ENCODE measurements at places on chromosomes 6 and 20.
A peak's percentile ranks its signal among the peaks of the same experiment; 100 is the strongest.

DNA sequence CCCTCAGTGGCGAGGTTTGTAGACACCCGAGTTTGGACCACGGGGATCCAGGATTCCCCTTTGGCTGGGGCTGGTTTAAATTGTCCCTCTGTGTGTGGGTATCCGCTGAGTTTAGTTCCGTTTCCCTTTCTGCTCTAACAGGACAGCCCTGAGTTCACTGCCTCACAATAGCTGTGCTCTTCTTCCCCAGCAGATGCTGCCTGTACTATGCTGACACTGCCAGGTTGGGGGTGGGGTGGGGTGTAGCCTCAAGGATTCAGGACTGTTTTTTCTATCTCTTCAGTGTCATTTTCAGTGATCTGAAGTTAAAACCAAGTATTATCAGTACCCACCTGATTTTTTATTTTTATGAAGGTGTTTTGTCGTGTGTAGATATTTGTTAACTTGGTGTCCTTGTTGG lies 655.0 kb downstream of the COL12A1 start:
- DNase-seq: no peak

- no peak for DNase-seq
Measured at GRCh38 chr20:57071283-57071731, 195.1 kb downstream of the BMP7 start.

- no peak for DNase-seq
Measured at GRCh38 chr20:38599410-38599882, 2.2 kb upstream of the ARHGAP40 start.

GRCh38 chr6:137698636-137699030 lies 168.4 kb upstream of the TNFAIP3 start:
- no peak for DNase-seq

- DNase-seq: no peak
Measured at GRCh38 chr6:153898360-153899059, 140.5 kb upstream of the OPRM1 start.

- peak; percentile 45 for DNase-seq
Measured at GRCh38 chr20:610130-611046, at the start of gene TCF15. Gene TCF15, minus strand, starts transcription at chr20:610309. Its CDS starts 72 bp downstream, at chr20:610237.

- DNase-seq: no peak
Measured at GRCh38 chr20:41900201-41900691, 282.1 kb upstream of the CHD6 start.

GRCh38 chr20:53157443-53158408 lies 185.6 kb downstream of the TSHZ2 start:
- peak; percentile 36 for DNase-seq

DNA sequence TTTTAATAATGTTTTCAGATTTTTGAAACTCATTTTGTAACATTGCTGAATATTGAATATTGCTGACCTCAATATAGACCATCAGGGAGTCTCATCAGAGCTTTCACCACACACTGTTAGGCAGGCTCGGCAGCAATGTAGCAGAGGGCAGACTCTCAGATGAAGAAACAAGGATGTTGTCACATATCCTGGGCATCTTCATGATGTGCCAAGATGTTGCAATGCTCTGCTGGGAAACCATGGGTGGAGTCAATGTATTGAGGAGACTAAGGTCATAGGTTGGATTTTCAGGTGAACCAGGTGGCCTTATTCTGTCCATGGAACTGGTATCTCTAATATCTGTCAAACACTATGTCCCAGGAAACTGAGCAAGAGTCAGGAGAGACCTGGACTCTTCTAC lies 27.3 kb downstream of the NR2E1 start:
- no peak for DNase-seq

DNA sequence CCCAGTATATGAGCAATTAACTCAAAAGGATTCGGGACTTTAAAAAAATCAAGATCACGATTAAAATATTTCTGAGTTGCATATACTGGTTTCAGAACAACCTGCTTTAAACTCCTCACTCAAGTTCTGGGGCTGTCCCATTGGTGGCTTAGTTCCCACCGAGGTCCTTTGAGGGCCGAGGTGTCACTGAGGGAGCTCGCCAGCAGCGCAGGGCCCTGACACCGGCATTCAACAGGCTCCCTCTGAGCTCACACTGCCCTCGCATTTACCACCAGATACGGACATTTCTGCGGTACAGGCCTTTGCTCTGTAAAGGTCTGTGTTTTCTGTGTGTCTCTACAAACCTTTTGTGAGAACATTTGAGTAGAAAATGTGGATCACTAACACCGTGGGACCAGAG lies 24.4 kb upstream of the BNIP5 start:
- DNase-seq: no peak

- no peak for DNase-seq
Measured at GRCh38 chr6:122787721-122788120, 1.3 kb upstream of the SMPDL3A start.

- DNase-seq: no peak
Measured at GRCh38 chr20:16749573-16749972, 1.4 kb downstream of the OTOR start.

DNA sequence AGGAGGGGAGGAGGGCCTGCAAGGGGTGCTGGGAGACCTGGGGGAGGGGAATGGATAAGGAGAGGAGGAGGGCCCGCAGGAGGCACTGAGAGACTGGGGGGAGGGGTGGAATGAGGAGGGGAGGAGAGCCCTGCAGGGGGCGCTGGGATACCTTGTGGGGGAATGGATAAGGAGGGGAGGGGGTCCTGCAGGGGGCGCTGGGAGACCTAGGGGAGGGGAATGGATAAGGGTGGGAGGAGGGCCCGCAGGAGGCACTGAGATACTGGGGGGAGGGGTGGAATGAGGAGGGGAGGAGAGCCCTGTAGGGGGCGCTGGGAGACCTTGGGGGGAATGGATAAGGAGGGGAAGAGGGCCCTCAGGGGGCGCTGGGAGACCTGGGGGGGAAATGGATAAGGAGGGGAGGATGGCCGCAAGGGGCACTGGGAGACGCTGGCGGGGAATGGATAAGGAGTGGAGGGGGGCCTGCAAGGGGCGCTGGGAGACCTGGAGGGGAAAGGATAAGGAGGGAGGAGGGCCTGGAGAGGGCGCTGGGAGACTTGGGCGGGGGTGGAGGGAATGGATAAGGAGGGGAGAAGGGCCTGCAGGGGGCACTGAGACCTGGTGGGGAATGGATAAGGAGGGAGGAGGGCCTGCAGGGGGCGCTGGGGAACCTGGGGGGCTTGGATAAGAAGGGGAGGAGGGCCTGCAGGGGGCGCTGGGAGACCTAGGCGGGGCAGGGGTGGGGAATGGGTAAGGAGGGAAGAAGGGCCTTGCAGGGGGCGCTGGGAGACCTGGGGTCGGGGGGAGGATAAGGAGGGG lies 1.3 kb upstream of the CTCFL start:
- DNase-seq: no peak

GRCh38 chr6:114430534-114431124 lies 87.8 kb upstream of the HS3ST5 start:
- DNase-seq: no peak

DNA sequence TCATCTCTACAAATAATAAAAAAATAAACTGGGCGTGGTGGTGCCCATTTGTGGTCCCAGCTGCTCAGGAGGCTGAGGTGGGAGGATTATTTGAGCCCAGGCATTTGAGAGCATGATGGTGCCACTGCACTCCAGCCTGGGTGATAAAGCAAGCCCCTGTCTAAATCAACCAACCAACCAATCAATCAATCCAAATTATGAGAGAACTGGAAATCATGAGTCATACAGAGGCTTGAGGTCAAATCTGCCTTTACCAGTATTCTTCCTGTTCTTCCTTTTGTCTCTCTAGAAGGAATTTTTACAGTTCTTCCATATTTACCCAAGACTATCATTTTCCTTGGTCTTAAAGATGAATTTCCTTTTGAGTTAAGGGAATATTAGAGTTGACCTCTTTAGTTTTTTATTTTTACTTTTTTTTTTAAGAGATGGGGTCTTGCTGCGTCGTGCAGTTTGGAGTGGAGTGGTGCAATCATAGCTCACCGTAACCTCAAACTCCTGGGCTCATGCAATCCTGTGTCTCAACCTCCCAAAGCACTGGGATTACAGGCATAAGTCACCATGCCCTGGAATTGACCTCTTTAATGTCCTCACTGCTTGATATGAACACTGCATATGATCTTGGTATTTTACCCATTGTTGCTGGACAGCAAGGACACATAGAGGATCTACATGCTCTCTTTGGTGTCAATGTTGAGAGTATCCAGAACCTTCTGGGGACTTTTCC lies 44.1 kb upstream of the TXNDC5 start:
- no peak for DNase-seq

DNA sequence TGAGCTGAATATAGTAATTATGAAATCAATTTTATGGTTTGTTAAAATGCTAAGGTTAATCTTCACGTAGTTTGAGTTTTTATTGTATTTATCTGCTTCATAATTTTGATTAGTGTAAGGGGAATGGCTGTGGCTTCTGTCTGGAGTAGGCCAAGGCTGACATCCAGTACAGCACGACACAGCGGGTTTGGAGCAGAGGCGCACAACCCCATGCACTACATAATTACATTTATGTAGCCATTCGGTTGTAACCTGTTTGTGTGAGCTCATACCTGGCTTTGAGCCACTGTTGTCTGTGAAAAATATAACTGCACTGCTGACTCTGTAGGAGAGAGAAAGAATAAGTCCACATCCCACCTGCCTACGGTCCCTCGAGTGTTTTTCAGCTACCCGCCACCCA lies 615.5 kb downstream of the EYS start:
- no peak for DNase-seq

- DNase-seq: peak; percentile 16
Measured at GRCh38 chr6:157867155-157867559, 44.1 kb downstream of the SNX9 start.

DNA sequence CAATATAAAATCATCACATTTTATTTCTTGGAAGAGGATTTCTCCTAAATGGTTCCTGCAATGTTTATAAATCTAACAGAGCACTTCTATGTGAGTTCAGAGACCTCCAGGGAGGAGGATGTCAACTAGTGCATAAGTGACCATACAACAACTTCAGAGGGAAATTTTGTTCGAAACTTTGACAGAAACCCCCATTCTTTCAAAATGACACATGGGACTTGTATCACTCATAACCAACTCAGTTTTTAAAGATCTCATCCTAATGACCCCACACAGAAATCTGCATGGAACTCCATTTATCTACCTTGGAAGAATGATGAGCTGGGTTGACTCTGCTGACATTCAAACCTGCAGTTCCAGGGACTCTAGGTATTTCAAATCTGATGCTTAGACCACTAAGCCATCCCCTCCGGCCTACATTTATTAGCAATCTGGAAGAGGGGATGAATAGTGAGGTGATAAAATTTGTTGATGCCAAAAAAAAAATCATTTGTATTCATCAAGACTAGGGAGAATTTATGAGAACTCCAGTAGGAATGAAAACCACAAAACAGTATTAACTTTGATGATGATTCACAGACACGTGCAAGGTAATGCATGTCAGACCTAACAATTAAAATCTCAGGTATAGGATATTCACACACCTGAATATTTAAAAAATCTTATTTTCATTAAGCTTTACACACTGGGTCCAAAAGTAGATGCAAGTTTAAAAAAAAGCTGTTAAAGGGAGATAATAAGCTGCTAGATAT lies 153.0 kb downstream of the REV3L start:
- no peak for DNase-seq

DNA sequence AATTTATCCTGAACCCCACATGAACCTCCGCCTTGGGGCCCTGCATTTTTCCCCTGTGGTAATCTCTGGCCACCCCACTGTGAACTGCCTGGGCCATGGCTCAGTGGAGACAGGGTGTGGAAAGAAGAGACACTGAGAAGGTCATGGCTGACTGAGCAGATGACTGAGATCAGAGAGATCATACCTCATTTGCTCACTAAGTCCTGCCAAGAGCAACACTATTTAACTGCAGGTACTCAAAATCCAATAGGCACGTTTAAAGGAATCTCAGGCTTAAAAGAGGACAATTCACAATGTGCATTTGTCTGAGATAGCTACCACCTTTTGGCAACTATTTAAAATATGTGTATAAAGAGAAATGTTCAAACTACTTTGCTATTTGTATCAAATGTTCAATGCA lies 305.0 kb downstream of the GMDS start:
- no peak for DNase-seq

GRCh38 chr6:13447949-13448724 lies 39.3 kb downstream of the GFOD1 start:
- DNase-seq: no peak

GRCh38 chr6:140816681-140817080 lies 1316.0 kb upstream of the GJE1 start:
- DNase-seq: no peak

DNA sequence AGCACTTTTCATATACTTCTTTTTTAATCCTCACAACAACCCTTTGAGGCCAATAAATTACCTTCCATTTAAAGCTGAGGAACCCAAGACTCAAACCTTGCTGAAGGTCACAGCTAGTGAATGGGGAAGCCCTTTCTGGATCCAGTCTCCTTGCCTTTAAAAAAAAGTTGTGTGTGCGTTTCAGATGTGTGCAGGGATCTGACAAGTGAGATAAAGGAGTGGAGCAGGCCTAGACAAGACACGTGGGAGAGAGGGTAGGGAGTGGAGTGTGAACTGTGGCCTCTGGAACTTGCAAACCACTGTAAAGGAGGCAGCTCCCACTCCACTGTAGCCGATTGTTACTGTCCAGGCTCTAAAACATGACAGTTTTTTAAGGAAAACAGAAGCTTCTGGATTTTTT lies 1.9 kb downstream of the KLHL32 start:
- DNase-seq: no peak

GRCh38 chr6:85971238-85971637 lies 328.6 kb upstream of the SYNCRIP start:
- DNase-seq: no peak
